ENCODE measurements at places on chromosomes 2 and 18. TPM values are rescaled to one million over a fixed set of nuclear protein-coding genes. Genes with fewer than 3 reads are reported as not detected.

The PRR30 gene
- total RNA-seq, result not detected

The DCDC2C gene
- not detected for total RNA-seq

The LHCGR gene
- total RNA-seq, result not detected

The RFX8 gene
- not detected for total RNA-seq

The HES6 gene
- 19.7 TPM for total RNA-seq

The BBS5 gene
- total RNA-seq, result 9.0 TPM

The CNOT11 gene
- total RNA-seq, result 33.4 TPM

The CD207 gene
- total RNA-seq, result not detected

The CRACDL gene
- 12.9 TPM for total RNA-seq

The DYNAP gene
- 0.59 TPM for total RNA-seq

The STK39 gene
- 13.8 TPM for total RNA-seq

The PRKAG3 gene
- not detected for total RNA-seq

The LIPG gene
- total RNA-seq, result 57.8 TPM

The RUFY4 gene
- total RNA-seq, result not detected

The ADNP2 gene
- 19.6 TPM for total RNA-seq

The DES gene
- total RNA-seq, result not detected

The VSNL1 gene
- 1.3 TPM for total RNA-seq

The CYTIP gene
- not detected for total RNA-seq

The CRYGD gene
- total RNA-seq, result not detected

The UGT1A4 gene
- 0.12 TPM for total RNA-seq

The DPY30 gene
- 54.7 TPM for total RNA-seq

The ALPG gene
- total RNA-seq, result not detected

The CCDC74A gene
- total RNA-seq, result 0.32 TPM

The DPP10 gene
- total RNA-seq, result not detected

The ITPRIPL1 gene
- not detected for total RNA-seq

The UGT1A5 gene
- total RNA-seq, result not detected

The SYT4 gene
- not detected for total RNA-seq

The MMADHC gene
- 151 TPM for total RNA-seq

The EEF1B2 gene
- total RNA-seq, result 1,110 TPM

The ARHGEF33 gene
- total RNA-seq, result 0.07 TPM

The FAM110C gene
- total RNA-seq, result 8.3 TPM

The KIF1A gene
- total RNA-seq, result not detected

The SLC9A2 gene
- 0.09 TPM for total RNA-seq

The FASTKD2 gene
- total RNA-seq, result 34.6 TPM

The MYO7B gene
- not detected for total RNA-seq

The HMSD gene
- not detected for total RNA-seq

The RND3 gene
- total RNA-seq, result 158 TPM

The KCNIP3 gene
- total RNA-seq, result 15.6 TPM

The POTEJ gene
- not detected for total RNA-seq

The KLHL30 gene
- total RNA-seq, result 0.27 TPM

The AGFG1 gene
- 86.1 TPM for total RNA-seq

The CCDC148 gene
- total RNA-seq, result 0.51 TPM

The KCNE4 gene
- total RNA-seq, result not detected

The TMEM163 gene
- total RNA-seq, result not detected

The SPP2 gene
- not detected for total RNA-seq

The DIS3L2 gene
- total RNA-seq, result 47.4 TPM

All from MCF 10A (cell line).